ENCODE measurements at places on chromosomes 11 and 22. TPM values are rescaled to one million over a fixed set of nuclear protein-coding genes. Genes with fewer than 3 reads are reported as not detected.

SAA1 gene
- 209 TPM for total RNA-seq

SERPING1 gene
- total RNA-seq: 774 TPM

MAP6 gene
- 11.6 TPM for total RNA-seq

MUC6 gene
- not detected for total RNA-seq

CRYAB gene
- total RNA-seq: 713 TPM

LRRN4CL gene
- total RNA-seq: 14.8 TPM

ZBTB16 gene
- total RNA-seq: 208 TPM

ANKK1 gene
- 0.23 TPM for total RNA-seq

CCDC116 gene
- 0.23 TPM for total RNA-seq

CD248 gene
- total RNA-seq: 248 TPM

OR51A4 gene
- total RNA-seq: not detected

OR4A47 gene
- not detected for total RNA-seq

IL17REL gene
- total RNA-seq: not detected

GALNT18 gene
- 28.0 TPM for total RNA-seq

ABCC8 gene
- 11.4 TPM for total RNA-seq

TTC36 gene
- not detected for total RNA-seq
